NCI-H1105 (cell line): ENCODE measurements at places on chromosomes 12 and 14.

DNA sequence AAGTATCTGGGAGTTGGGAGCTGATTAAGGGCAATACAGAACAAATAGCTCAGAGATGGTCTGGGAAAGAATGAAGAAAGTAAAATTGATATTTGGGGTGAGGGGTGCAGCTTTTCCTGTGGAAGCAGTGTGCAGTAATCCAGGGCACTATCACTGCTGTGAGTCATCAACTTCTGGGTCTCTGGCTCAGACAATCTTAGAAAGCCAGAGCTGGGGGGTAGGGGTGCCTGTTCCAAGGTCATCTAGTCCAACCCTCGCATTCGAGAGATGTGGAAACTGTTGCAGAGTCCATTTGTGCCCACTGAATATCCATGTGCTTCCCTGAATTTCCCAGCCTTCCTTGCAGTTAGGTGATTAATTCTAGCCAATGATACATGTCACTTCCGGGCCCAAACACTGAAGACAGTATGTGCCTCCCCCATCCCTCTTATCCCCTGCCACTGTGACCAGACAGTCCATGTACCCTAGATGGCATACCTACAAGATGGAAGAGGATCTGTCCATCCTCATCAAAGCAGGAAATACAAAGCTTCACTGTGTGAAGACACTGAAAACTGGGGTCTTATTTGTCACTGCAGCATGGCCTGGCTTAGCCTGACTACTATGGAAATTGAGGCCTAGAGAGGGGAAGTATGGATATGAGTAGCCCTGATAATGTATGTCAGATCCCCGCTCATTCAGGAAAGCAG, 51.9 kb downstream of the ZFP36L1 start:
- DNase-seq, result no peak

- DNase-seq, result no peak
Measured at GRCh38 chr14:60245380-60246177, 3.4 kb upstream of the PPM1A start.

GRCh38 chr14:53365486-53366130, 212.5 kb upstream of the DDHD1 start:
- no peak for DNase-seq

DNA sequence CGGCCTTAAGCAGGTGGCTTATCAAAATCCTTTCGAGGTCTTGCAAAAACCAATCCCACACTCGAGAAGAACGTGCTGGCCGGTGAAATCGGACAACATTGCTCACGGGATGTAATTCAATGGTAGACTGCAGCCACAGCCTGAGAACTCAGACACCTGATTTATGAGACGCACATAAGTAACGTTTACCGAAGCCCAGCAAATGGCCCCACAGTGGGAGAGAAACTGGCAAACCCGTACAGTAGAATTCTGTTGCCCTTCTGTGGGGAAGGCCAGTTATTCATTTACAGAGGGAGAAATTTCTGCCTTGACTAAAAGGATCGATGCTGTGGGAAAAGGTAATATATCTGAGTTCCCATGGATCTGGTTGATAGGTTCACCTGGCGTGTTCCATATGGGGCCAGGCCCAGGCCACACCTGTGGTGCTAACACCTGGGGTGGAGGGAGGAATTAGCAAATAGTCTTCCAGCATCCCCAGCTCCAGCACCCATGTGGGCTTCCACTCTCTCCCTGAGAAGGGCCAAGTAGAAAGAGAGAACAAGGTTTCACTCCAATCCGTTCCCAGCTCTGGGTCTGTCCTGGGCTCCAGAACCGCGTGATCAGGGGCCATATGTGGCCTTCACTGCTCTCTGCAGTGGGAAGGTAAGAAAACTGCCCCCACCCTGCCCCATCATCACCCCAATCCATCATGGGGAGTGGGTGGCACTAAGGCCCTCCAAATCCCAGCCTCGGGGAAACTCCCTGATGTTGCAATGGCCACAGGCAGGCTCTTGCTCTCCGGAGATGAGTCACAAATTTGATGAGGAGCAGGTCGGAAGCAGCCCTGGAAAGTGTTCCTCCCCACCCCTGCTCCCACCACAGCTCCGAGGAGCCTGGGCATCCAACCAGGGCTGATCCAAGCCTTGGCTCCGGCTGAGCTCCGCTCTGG, 12.7 kb downstream of the BDKRB1 start:
- DNase-seq, result no peak

DNA sequence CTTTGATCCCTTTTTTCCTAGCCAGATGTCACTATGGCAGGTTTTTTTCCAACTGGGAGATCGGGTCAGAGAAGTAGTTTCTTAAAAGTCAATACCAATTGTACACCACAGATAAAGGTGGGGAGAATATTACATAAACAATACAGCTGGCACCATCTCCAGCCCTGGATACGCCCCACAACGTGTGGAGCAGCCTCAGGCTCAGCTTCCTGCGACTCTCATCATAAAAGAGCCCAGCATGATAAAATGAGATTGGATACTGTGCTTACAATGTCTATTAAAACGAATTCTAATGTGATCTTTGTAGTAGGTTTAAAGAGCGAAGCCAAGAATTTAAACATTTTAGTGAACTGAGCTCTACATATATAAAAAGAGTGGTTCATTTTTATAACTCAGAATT, 21.5 kb downstream of the EFCAB11 start:
- no peak for DNase-seq

- no peak for DNase-seq
Measured at GRCh38 chr14:105888151-105888550, 361.8 kb downstream of the TMEM121 start.

DNA sequence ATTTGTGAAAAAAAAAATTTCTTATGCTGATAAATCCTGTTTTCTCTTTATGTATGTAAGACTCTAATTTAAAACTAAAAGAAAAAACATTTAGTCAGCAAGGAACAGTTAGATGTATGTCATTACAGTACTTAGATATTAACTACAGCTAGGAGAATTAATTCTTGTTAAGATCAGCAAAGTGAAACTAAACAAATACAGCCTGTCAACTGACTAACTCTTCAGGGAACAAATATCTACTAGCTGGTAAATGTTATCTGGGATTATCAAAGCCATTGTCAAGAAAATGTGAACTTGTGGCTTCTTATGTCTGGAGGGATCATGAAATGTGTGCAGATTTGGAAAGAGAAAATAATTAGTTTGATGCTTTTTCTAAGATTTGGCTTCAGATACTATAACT, 27.5 kb downstream of the MGAT4C start:
- no peak for DNase-seq

GRCh38 chr12:116525418-116526001, 33.7 kb upstream of the MAP1LC3B2 start:
- DNase-seq, result no peak

GRCh38 chr12:8644345-8645248, 18.0 kb downstream of the MFAP5 start:
- DNase-seq, result no peak

DNA sequence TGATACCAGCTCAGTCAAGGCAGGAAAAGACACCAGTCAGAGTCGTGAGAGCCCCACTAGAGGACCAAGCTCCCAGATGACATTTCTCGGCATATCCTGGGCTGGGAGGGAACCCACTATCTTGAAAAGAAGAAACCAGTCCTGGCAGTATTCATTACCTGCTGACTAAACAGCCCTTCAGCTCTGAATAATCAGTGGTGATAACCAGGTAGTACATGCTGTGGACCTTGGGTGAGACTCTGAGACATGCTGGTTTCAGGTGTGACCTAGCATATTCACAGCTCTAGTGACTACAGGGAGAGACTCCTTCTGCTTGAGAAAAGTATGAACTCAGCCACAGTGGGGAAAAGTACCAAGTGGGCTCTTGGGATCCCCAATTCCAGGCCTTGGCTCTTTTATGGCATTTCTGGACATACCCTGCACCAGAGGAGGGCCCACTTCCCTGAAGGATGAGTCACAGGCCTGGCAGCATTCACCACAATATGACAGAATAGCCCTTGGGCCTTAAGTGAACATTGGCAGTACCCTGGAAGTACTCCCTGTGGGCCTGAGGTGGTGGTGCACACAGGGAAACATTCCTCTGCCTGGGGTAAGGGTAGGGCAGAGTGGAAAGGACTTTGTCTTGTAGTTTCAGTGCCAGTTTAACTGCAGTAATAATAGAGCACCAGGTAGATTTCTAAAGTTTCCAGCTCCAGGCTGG, 82.6 kb upstream of the SLC38A4 start:
- no peak for DNase-seq

GRCh38 chr12:122018457-122018856, 3.2 kb upstream of the BCL7A start:
- no peak for DNase-seq

DNA sequence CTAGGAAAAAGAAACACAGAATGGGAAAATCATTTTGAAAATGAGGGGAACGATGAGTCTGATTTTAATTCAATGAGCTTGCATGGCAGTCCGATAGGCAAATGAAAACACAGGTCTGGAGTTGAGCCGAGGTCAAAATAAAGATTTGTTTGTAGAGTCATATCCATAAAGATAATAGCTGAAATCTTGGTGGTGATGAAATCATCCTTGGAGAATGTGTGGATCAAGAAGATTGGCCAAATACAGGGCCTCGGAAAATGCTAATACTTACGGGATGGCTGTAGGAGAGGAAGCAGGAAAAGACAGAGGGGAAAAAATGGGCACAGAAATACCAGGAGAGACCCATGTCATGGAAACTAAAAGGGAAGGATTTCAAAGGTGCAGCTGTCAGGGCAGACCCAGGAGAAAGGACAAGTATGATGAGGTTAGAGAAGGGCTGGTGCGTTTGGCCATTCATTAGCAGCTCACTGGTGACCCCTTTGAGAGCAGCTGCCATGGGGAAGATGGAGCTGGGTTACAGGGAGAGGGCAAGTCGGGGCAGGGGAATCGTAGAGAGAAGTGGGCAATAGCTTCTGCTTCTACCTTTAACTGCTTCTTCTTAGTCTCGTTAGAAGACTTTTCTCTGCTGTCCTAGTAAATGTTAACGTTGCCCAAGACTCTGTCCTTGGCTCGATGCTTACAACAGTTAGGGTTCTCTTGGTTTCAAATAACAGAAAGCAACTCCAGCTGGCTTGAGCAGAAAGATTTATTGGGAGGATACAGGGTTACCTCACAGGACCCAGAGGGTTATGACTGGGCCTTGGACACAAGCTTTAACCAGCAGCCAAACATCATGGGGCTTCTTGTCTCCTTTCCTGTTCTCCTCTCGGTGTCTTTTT, 161.8 kb downstream of the EFCAB11 start:
- no peak for DNase-seq

GRCh38 chr14:36451310-36452065, 68.5 kb downstream of the NKX2-1 start:
- no peak for DNase-seq

GRCh38 chr14:61569308-61569707, 126.0 kb upstream of the HIF1A start:
- no peak for DNase-seq

GRCh38 chr12:95037906-95038305, 34.4 kb upstream of the NDUFA12 start:
- no peak for DNase-seq

- no peak for DNase-seq
Measured at GRCh38 chr12:4311776-4312175, 9.2 kb upstream of the TIGAR start.

DNA sequence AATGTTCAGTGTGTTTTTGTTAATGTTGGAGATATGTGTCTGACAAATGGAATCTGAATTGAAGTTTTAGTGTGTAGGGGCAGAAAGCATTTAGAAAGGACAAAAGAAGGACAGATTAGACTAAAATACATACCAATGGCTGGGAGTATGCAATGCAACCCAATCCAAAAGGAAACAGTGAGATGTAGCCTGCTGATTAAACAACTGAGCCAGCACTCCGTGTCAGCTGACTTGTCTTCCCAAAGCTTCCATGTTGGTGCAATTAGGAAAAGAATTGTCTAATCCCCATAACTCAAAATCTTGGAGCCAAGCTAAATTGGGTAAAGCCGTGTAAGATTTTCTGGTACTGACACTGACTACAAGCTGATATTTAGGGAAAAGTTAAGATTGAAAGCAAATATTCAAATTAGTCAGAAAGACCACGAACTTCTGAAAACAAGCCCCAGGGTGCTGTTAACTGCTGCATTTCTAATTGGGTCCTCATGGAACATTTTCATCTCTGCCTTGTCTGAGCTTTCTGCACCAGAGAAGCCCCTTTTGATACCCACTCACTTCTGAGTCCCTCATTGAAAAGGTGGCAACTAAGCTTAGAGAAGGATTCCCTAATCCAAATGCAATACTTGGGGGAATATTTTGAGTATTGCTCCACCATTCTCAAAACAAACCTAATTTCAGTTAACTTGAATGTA, 109.1 kb downstream of the DAD1 start:
- DNase-seq, result no peak

DNA sequence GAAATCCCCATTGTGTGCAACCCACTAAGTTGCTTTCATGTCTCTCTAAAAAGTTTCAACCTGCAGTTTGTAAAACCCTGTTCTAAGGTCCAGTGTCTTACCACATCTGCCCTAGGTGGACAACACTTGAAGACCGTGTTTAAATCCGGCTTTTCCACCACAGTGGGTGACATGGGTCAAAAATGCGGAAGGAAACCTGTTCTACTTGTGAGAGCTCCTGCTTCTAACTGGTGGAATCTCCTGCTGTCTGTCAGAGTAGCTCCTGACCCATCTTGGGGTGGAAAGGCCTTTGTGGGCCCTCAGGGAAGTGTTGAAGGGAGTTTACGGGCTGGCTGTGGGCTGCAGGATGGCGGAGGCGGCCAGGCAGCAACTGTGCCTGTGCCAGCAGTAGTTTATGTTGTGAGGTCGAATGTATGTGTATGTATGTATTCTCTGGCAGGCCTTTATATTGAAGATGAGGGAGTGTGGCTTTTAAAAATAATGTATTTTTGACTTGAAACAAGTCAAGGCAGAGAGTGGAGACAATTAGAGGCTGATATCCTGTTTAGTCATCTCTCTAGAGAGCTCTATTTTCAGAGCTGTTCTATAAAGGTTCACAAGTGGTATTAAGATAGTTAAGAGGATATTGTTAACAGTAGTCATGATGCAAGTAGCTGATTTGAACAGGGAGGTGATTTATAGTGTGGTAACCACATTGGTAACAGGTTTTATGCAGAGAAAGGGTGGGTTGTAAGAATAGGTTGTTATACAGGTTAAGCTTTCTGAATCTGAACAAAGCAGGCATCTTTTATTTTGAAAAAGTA, 67.0 kb downstream of the PRKCH start:
- peak; percentile 44 for DNase-seq

- no peak for DNase-seq
Measured at GRCh38 chr12:26011099-26011498, 52.6 kb downstream of the RASSF8 start.

DNA sequence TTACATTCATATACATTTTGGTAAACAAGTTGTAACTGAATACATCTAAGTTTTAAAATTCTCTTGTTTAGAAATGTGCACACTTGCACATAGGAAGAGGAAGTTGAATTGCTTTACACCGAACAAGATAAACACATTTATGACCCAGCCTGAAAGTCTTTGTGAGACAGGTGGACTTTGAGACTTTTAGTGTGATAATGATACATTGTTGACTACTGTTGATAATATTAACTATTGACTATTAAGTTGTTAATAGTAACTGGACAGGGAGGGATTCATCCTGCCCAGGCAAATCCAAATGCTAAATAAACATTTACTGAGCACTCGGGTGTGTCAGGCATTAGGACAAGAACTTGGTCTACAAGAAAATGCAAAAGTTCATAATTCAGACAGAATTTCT, 68.0 kb downstream of the AVPR1A start:
- no peak for DNase-seq

GRCh38 chr12:104910196-104910840, 47.8 kb downstream of the SLC41A2 start:
- DNase-seq, result no peak

- DNase-seq, result no peak
Measured at GRCh38 chr12:11618046-11618445, 31.4 kb upstream of the ETV6 start.

GRCh38 chr12:68984796-68985573, 52.0 kb upstream of the CPM start:
- no peak for DNase-seq
